ENCODE measurements at places on chromosomes 5 and 9.

DNA sequence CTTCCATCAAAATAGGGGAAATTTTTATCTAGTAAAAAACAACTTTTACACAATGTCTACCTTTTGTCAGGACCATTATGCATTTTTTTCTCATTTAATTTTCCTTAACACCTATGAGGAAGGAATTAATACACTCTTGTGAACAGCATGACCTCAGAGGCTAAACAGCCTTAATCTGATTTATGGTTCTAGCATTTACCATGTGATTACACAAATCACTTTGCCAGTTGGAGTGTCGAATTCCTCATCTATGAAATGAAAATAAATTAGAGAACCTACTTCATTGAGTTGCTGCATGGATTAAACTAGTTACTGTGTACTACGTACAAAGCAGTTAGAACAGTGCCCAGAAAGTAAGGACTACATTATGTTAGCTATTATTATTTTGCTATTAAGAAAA, 187.7 kb upstream of the MPDZ start:
- DNase-seq = no peak
- H3K27ac ChIP-seq = no peak overlapping the region
- no peaks in the 10 kb centered on the region for H3K4me1 ChIP-seq
- no peak overlapping the region for H3K4me3 ChIP-seq
- peaks cover 3% of the 10 kb centered on the region for H3K27me3 ChIP-seq

GRCh38 chr9:96719921-96720320, 58.0 kb downstream of the ZNF510 start:
- DNase-seq = no peak
- H3K36me3 ChIP-seq = peaks cover 3% of the 10 kb centered on the region
- no peak overlapping the region for H3K4me3 ChIP-seq
- H3K27me3 ChIP-seq = no peaks in the 10 kb centered on the region

- peak overlapping the region; percentile 91 for H3K4me3 ChIP-seq
- peaks cover 53% of the 10 kb centered on the region for H3K4me1 ChIP-seq
- no peak for DNase-seq
- H3K27ac ChIP-seq = peak overlapping the region; percentile 98
- H3K36me3 ChIP-seq = peaks cover 2% of the 10 kb centered on the region
- no peaks in the 10 kb centered on the region for H3K27me3 ChIP-seq
Observed at GRCh38 chr9:113222482-113222841, 1.1 kb downstream of the SLC31A1 start.

GRCh38 chr5:119410448-119411159, 41.7 kb upstream of the HSD17B4 start:
- DNase-seq = no peak
- H3K27me3 ChIP-seq = peaks cover 3% of the 10 kb centered on the region
- H3K4me3 ChIP-seq = no peak overlapping the region
- H3K4me1 ChIP-seq = peaks cover 21% of the 10 kb centered on the region

DNA sequence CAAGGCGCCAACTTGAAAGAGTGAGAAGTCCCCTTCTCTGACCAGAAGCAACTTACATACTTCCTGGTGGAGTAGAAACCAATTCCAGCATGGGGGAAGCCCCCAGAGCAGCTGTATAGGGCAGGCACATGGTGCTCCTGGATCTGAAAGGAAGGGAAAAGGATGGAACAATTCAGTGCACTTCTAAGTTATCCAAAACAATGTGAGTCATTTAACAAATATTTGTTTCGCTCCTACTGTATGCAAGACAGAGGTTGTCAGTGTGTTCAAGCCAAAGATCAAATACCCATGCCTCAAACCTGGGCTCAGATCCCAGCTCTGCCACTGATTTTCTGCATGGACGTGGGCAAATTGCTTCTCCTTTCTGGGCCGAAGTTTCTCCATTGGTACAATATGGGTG, 67.1 kb downstream of the LHX2 start:
- no peak overlapping the region for H3K4me3 ChIP-seq
- peaks cover 2% of the 10 kb centered on the region for H3K27me3 ChIP-seq
- peaks cover 26% of the 10 kb centered on the region for H3K4me1 ChIP-seq
- peaks cover 2% of the 10 kb centered on the region for H3K36me3 ChIP-seq
- no peak for DNase-seq

GRCh38 chr5:38651806-38652205, 95.4 kb upstream of the LIFR start:
- H3K4me3 ChIP-seq = no peak overlapping the region
- H3K4me1 ChIP-seq = peaks cover 20% of the 10 kb centered on the region
- DNase-seq = no peak
- no peaks in the 10 kb centered on the region for H3K36me3 ChIP-seq

DNA sequence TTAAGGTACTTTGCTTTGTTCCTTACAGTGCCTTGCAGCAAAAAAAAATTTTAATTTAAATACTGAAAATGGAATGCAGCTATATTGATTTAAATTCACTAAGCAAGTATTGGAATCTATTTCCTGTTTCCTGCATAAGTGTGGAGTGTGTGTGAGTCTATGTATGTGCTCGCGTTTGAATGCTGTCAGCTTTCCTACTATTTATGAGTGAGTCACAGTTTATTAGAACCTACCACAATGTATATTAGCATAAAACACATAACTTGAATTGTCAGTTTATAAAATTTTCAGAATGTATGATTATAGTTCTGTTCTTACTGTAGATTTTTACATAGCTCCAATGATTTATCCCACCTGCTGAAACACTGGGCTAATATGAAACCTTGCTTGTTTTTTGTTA, 302.1 kb downstream of the NR2F1-AS1 start:
- H3K27me3 ChIP-seq = no peaks in the 10 kb centered on the region
- no peak for DNase-seq
- H3K4me3 ChIP-seq = no peak overlapping the region
- H3K27ac ChIP-seq = no peak overlapping the region
- H3K36me3 ChIP-seq = no peaks in the 10 kb centered on the region

DNA sequence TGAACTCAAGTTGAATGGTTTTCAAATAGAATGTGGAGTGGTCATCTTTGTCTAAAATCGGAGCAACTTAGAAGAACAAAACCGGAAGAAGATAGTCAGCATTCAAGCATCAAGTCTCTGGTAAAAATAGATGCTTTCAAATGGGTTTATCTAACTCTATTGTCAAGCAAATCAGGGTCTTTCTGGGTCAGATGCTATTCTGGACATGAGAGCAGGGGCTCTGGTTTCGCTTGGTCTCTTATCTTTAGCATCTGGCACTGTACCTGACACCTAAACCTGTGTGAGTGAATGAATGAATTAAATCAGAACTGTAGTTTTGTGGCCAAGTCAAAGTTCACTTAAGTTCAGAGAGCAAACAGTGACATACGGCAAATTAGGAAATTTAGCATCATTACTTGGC, 173.5 kb downstream of the SLIT3 start:
- H3K4me3 ChIP-seq = no peak overlapping the region
- no peaks in the 10 kb centered on the region for H3K27me3 ChIP-seq
- H3K27ac ChIP-seq = no peak overlapping the region
- H3K36me3 ChIP-seq = peaks cover 10% of the 10 kb centered on the region
- peaks cover 38% of the 10 kb centered on the region for H3K4me1 ChIP-seq
- no peak for DNase-seq

GRCh38 chr5:168790002-168790635, 211.0 kb upstream of the PANK3 start:
- H3K36me3 ChIP-seq = peaks cover 14% of the 10 kb centered on the region
- no peaks in the 10 kb centered on the region for H3K27me3 ChIP-seq
- H3K27ac ChIP-seq = no peak overlapping the region
- H3K4me1 ChIP-seq = peaks cover 45% of the 10 kb centered on the region
- H3K4me3 ChIP-seq = no peak overlapping the region
- no peak for DNase-seq

DNA sequence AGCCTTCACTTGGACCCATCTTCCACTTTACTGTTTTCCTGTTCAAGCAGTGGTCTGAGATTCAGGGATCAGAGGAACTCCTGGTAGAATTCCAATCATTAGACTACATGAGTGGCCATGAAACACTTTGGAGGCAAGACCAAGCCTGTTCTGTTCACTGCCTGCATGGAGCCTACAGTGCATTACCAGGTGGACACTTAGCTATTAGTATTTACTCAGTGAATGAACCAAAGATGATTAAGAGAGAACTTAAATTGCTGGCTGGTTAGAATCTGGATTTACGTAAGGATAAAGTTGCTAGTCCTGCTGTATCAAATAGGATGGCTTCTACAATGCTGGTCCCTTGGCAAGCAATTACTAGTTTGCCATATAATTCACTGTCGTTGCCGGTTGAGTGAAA, 245.5 kb downstream of the ARRDC3 start:
- H3K4me3 ChIP-seq = no peak overlapping the region
- H3K27ac ChIP-seq = no peak overlapping the region
- no peak for DNase-seq
- H3K4me1 ChIP-seq = peaks cover 10% of the 10 kb centered on the region

Data from chondrocyte (in vitro differentiated cells).